Endothelial cell (in vitro differentiated cells): ENCODE measurements at places on chromosomes 16 and 17.
A peak's percentile ranks its signal among the peaks of the same experiment; 100 is the strongest.

DNA sequence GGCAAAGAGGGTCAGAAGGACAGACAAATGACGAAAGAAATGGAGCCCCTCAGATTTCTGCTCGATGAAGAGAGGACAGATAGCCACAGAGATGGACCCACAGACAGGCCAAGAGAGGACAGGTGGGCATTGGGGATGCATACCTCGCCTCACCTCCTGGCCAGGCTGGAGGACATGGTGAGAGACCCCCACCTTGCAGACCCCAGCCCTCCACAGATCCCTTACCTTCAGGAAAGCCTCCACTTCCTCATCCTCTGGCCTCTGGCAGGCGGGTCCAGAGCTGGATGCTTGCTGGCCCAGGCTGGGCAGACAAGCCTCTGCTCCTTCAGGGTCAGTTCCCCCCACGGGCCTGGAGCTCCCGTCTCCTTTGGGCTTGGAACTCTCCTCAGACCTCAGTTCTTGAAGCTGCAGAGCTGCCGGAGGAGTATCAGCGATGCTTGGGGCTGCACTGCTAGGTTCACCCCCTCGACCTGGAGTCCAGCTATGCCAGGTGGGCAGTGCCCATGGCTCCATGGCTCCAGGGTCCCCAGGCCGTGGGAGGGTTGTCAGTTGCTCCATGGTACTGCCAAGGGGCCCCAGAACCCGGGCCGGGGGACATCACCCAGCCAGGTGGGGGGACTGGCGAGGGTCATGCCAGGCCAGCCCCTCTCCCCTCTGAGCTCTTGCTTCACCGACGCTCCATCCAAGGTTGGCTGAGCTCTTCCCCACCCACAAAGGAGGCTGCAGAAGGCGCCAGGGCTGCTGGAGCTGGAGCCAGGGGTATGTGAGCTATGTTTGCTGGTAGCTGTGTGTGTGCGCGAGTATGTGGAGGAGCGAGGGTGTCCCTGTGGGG is 1.0 kb downstream of the TSPOAP1 start:
- no peak for DNase-seq

GRCh38 chr16:85471469-85472431 is 141.4 kb upstream of the GSE1 start:
- no peak for DNase-seq

DNA sequence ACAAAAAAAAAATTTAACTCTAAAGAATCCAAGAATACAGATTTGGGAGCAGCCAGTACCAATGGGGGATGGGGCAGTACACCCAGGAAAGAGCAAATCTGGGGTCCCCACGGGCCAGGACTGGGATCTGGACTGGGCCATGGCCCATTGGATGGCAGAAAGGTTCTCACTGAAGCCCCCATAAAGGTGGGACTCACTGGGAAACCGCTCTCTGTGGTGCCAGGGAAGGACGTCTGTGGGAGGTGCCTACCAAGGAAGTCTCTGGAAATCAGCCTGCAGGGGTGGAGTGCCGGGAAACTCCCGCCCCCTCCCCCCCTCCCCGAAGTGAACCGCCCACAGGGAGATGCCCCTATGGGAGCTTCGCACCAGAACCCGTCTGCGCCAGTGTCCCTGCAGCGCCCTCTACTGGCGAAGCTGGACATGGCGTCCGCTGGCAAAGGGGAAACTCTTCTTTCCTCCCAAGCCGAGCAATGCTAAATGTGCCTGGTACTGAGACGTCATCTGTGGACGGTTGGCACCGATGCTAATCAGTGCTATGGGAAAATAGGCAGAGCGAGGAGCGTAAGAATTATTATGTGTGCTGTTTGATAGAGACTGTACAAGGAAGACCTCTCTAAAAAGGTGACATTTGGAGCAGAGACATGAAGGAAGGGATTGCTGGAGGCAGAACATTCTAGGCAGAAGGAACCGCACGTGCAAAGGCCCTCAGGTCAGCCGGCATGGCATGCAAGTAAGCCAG is 671.1 kb downstream of the WWOX start:
- DNase-seq = peak; percentile 66

DNA sequence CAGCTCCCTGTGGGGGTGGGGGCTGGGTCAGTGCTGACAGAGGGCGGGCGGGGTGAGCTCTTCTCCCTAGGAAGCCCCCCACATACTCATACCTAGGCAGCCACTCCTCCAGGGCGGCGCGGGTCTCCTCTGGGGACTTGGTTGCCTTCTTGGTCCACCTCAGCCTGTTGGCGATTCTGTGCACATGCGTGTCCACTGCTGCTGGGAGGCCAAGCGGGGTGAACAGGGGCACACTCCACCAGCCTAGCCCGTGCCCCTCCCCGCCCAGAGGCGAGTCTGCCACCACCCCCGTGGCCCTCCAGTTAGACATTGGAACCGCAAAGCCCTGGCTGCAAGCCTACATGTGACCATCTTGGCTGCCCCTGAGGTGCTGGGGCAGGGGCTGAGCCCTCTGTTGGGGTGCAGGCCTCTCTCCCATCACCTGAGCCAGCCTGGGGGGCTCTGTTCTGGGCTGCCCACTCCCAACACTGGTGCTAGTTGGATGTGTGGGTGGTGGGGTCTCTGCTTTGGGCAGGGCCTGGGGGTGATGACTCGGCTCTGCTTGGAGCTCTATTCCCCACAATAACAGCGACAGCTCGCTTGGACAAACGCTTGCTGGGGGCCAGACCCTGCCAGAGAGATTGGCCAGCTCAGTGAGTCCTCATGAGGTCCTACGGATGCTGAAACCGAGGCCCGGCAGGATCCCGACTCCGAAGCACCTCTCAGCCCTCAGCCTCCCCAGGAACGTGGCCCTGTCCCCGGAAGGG is 7.4 kb downstream of the NTHL1 start:
- DNase-seq = no peak

GRCh38 chr16:71594000-71594646 is 17.2 kb upstream of the TAT start:
- no peak for DNase-seq

GRCh38 chr17:64658931-64659330 is 3.2 kb downstream of the SMURF2 start:
- DNase-seq = no peak

GRCh38 chr17:77140166-77140877 is 447 bp upstream of the SEC14L1 start:
- DNase-seq = peak; percentile 100

DNA sequence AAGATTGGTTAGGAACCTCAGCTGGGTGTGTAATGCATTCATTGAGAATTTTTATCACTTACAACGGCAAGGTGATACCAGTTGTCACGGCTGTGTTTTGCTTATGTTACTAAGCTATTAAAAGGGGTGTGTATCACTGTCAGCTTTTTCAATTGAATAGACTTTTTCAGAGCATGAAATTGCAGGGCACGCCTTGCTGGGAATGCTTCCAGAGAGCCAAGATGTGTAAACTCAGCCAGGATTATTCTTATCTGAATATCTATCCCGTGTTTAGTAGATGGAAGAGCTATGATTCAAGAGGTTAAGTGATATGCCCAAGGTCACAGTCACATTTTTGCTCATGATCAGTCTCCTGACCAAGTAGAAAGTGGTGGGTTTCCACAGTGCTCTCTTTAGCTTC is 6.6 kb upstream of the TEKT3 start:
- no peak for DNase-seq

- DNase-seq = no peak
These were observed 24.1 kb downstream of the DNAJA2 start for GRCh38 chr16:46949241-46949892.

DNA sequence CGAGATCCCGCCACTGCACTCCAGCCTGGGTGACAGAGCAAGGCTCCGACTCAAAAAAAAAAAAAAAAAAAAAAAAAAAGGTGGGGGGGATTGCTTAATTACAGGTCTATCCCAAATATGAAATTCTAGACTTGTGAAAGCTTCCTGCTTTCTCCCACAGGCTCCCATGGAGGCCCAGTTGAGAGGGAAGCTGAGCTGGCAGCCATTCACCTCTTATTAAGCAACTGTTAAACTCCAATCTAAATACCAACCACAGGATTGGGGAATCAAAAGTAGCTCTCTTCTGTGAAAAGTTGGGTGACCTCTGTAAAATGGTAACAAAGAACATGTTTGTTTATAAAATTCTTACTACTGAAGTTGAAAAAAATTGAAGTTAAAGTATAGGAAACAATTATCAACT is 45.8 kb upstream of the STAC2 start:
- no peak for DNase-seq

GRCh38 chr16:10514369-10515055 is 65.9 kb downstream of the EMP2 start:
- peak; percentile 57 for DNase-seq

- DNase-seq = peak; percentile 74
These were observed 4.0 kb upstream of the MAP1LC3B start for GRCh38 chr16:87387942-87388817.

DNA sequence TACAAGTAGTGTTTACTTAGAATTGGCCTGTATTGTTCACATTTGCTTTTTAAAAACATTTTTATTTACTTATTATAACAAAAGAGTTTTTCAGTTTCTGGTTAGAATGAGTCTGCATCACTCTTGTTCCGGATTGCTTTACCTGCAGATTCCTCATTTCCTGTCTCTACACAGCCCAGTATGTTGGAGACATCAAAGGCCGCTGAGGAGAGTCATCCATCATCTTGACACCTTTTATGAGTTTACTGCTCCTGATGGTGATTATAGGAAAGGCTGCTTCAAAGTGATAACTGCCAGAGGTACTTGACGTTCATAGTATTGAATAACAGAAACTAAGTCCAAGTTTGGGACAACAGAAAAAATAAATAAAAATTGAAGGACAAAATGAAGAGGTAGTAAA is 490.5 kb upstream of the CA10 start:
- no peak for DNase-seq

- no peak for DNase-seq
These were observed 34.0 kb downstream of the YPEL2 start for GRCh38 chr17:59365383-59365981.

DNA sequence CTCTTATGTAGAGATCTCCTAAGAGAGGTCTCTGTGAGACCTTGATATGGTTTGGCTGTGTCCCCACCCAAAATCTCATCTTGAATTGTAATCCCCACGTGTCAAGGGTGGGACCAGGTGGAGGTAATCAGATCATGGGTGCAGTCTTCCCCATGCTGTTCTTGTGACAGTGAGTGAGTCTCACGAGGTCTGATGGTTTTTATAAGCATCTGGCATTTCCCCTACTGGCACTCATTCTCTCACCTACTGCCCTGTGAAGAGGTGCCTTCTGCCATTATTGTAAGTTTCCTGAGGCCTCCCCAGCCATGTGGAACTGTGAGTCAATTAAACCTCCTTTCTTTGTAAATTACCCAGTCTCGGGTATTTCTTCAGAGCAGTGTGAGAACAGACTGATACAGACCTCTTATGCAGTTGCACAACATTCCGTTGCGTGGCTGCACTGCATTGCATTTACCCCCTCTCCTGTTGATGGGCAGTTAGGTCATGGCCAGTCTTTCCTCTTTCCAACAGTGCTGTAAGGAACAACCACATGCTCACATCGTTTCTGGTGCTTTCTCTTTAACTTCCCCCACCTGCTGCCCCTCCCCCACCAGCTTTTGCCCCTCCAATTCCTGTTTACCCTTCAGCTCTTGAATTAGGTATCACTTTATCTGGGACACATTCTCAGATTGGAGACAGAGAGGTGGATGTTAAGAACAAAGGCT is 43.6 kb upstream of the MED9 start:
- no peak for DNase-seq

DNA sequence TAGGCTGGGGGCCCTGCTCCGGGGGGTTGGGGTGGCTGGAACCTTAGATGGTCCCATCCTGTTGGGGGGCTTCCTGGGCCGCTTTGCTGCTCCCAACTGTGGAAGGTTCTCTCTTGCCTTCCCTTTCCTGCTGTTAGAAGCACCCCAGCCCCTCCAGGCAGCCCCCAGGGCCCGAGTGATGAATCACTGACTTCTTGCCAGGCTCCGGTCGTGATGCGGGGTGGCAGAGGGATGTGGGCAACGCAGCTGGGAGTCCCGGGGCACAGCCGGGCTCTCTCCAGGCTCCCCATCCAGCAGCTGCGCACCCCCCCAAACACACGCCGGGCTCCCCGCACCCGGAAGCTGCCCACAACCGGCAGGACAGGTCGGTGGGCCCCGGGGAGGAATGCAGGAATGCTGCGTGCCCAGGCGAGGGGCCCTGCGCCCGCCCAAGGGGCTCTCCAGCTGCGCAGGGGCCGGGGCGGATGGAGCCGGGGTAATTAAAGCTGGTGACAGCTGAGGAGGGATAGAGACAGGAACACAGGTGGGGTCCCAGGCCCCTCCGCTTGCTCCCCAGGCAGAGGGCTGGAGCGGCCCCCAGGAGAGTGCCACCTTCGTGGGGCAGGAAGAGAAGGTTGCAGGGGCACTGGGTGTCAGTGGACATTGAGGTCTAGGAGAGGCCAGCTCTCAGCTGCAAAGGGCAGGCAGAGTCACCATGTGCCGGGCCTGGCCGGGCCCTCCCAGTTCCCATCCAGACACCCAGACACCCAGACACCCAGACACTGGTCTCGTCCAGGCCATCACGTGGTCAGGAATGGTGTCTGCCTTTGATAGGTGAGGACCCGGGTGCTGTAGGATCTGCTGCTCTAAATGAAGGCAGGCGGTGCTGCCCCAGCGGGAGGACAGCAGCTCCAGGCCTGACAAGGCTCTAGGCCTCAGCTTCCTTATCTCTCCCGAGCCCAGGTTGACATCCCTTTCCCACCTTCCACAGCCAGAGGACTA is 15.0 kb upstream of the SLC38A10 start:
- no peak for DNase-seq

DNA sequence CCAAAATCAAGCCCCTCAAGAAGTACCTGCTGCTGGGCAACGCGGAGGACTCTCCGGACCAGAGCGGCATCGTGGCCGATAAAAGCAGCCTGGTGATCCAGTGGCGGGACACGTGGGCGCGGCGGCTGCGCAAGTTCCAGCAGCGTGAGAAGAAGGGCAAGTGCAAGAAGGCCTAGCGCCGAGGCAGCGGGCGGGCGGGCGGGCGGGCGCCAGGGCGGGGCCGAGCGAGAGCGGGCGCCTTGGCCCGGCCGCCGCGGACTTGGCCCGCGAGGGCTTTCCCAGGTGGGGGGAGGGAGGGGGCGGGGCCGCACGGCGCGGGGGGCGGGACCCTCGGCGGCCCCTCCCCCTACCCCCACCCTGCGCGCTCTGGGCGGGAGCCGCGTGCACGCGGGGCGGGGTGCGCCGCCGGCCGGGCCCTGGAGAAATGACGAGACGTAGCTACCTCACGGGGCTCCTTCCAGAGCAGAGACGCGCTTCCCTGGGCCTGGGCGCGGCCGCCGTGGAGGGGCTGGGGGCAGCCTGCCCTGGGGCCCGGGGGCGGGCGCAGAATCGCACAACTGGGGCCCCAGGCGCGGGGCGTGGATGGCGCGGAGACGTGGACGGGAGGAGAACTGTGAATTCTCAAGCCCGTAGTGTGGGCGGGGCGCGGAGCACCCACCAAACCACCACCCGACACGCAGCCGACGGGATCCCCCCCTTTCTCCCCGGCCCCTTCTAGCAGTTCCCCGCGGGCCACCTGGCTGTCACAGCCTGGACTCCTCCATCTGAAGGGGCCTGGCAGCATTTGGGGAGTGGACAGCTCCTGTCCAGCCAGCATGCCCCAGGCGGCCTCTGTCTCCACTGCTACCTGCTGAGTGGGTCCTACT is 218.7 kb downstream of the NTN1 start:
- peak; percentile 46 for DNase-seq

GRCh38 chr16:1580956-1581355 is 30.9 kb downstream of the IFT140 start:
- DNase-seq = no peak

DNA sequence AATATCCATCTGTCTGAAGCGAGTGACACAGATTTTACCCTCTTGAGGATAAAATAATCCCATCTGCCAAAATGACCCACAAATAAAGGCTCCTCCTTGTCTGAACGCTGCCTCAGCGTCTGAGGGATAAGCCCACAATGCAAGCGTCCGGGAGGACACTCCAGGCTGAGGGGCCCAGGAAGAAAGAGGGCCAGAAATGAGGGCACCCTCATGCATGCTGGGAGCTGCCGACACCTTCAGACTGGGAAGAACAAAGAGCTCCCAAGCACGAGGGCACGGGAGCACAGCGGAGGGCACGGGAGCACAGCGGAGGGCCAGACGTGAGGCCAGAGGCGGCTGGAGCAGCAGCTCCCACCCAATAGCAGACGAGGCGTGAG is 126.9 kb downstream of the ZNF778 start:
- DNase-seq = no peak
